Heart left ventricle (tissue), 16 donors: ENCODE measurements at places on chromosomes 1 and 21. TPM values are rescaled to one million over a fixed set of nuclear protein-coding genes. Genes with fewer than 3 reads are reported as not detected.
A peak's percentile ranks its signal among the peaks of the same experiment; 100 is the strongest.

DNA sequence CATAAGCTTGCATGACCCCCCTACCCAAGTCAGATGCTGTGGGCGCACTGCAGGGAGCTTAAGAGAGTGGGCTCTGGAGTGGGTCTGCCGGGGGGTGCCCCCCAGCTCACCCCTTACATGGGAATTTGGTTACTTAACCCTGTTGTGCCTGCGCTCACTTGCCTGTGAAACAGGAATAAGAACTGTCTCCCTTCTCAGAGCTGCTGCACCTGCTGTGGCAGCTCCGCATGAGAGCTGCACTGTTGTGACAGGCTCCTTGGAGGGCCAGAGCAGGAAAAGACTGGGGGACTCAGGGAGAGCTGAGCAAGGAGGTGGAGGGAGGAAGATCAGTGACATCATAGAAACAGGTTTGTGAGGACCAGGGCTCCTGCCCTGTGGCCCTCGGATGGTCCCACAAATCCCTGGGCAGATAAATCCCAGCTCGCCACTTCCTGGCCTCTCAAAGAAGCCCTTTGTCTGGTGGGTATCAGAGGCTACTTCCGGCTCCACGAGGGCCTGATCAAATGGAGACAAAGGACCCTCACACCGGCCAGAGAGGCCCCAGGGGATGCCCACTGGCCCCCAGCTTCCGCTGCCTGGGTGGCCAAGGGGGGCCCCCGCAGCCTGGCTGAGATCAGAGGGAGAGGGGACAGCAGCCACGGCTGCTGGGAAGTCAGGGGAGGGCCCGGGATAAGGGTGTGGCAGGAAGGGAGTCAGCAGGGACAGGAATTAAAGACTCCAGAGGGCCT, 28.9 kb upstream of the LAPTM5 start:
- H3K36me3 ChIP-seq: no peaks in the 10 kb centered on the region
- H3K27me3 ChIP-seq: peaks cover 15% of the 10 kb centered on the region
- H3K4me3 ChIP-seq: no peak overlapping the region
- DNase-seq: no peak
- peak overlapping the region; percentile 43 for H3K27ac ChIP-seq

GRCh38 chr1:3293563-3294080, 160.8 kb upstream of the ARHGEF16 start:
- no peak overlapping the region for H3K4me3 ChIP-seq
- peaks cover 3% of the 10 kb centered on the region for H3K27me3 ChIP-seq
- H3K27ac ChIP-seq: no peak overlapping the region
- H3K36me3 ChIP-seq: no peaks in the 10 kb centered on the region

GRCh38 chr1:160656737-160657136, 9.9 kb upstream of the SLAMF1 start:
- no peaks in the 10 kb centered on the region for H3K27me3 ChIP-seq
- DNase-seq: no peak
- H3K27ac ChIP-seq: no peak overlapping the region
- no peak overlapping the region for H3K4me3 ChIP-seq

GRCh38 chr1:63316984-63317816, 5.2 kb upstream of the FOXD3 start:
- H3K27me3 ChIP-seq: peaks cover 96% of the 10 kb centered on the region
- no peak overlapping the region for H3K27ac ChIP-seq
- peaks cover 47% of the 10 kb centered on the region for H3K4me1 ChIP-seq
- peak overlapping the region; percentile 44 for H3K4me3 ChIP-seq

Gene IL20
- total RNA-seq: not detected
